Activated CD8-positive, alpha-beta memory T cell treated with anti-CD3 and anti-CD28 coated beads, Interleukin-2, amount 10 ng/mL, durations not matched to agents 7 days and 5 days (primary cell): ENCODE measurements at places on chromosomes 3 and 15.

DNA sequence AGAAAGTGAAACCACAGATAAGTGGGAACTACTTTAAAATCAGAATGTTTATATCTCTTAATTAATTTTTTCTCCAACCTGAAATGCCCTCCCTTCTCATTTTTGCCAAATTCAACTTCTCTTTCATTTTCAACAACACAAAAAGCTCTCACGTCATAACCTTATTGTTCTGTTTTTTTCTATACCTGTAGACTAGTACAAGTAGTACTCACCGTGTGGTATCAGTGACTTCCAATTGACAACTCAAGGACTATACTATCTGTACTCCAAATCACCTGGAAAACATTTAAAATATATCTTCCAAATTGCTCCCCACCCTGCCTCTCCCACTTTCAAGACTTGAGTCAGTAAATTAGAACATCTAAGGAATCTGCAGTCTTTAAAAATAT, 72.8 kb upstream of the ZNF280D start:
- peak overlapping the region; percentile 25 for H3K4me3 ChIP-seq
- H3K4me1 ChIP-seq: peaks cover 8% of the 10 kb centered on the region
- DNase-seq: no peak
- peaks cover 12% of the 10 kb centered on the region for H3K27me3 ChIP-seq

- peak; percentile 63 for DNase-seq
- peak overlapping the region; percentile 87 for H3K27ac ChIP-seq
- no peaks in the 10 kb centered on the region for H3K27me3 ChIP-seq
- peak overlapping the region; percentile 83 for H3K4me3 ChIP-seq
- peaks cover 7% of the 10 kb centered on the region for H3K36me3 ChIP-seq
Measured at GRCh38 chr3:12662593-12663400, 1.1 kb downstream of the RAF1 start.

GRCh38 chr3:113546414-113546893, 14.1 kb downstream of the SIDT1 start:
- H3K36me3 ChIP-seq: peaks cover 69% of the 10 kb centered on the region
- peak overlapping the region; percentile 53 for H3K4me3 ChIP-seq

GRCh38 chr3:166634091-166634746, 745.9 kb downstream of the ZBBX start:
- H3K27ac ChIP-seq: no peak overlapping the region
- no peak overlapping the region for H3K4me3 ChIP-seq
- no peaks in the 10 kb centered on the region for H3K27me3 ChIP-seq
- H3K36me3 ChIP-seq: no peaks in the 10 kb centered on the region

DNA sequence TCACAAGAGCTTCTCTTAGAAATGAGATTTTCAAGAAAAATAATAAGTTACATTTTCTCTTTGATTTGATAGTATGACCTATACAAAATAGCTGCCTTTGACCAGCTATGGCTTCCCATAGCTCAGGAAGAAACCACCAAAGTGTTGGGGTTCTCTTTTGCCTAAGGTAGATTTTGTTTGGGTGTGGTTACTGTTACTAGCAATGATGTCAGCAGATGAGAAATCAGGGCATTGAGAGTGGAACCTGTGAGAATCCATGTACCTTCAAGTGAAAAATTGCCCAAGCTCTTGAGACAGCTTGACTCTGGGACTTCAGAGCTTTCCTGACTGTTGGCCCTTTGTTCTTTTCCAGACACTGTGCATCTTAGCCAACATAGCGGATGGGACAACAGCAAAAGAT, 45.6 kb downstream of the NME9 start:
- no peak overlapping the region for H3K27ac ChIP-seq
- H3K4me3 ChIP-seq: no peak overlapping the region

- no peak overlapping the region for H3K4me3 ChIP-seq
- H3K36me3 ChIP-seq: no peaks in the 10 kb centered on the region
- DNase-seq: no peak
- no peaks in the 10 kb centered on the region for H3K4me1 ChIP-seq
- H3K27me3 ChIP-seq: peaks cover 6% of the 10 kb centered on the region
- H3K27ac ChIP-seq: no peak overlapping the region
Measured at GRCh38 chr3:37200141-37200540, 25.8 kb upstream of the LRRFIP2 start.

DNA sequence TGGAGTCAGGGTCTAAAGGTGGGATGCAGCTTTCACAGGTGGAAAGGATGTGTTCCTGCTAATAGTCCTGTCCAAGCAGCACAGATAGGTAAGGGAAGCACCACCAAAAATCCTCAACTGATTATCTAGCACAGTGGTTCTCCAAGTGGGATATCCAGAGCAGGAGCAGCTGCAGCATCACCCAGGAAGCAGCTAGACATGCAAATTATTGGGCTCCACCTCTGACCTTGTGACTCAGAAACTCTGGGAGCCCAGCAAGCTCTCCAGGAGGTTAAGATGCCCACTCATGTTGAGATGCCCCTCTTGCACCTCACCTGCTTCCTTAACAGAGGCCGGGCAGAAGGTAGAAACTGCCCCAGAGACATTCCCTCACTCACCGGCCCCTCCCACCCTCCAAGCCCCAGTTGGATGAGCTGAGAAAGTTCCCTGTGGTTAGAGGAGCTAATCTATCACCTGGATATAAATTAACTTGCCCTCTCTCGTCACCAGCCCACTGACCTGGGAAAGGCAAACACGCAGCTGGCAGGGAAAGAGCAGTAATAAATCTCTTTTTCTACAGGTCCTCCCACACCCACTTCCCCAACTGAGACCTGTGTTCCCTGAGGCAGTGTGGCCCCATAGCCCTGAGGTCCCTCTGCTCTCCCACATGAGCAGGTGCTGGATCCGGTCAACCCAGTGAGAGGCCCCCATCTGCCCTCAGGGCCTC, 39.3 kb downstream of the ADCY5 start:
- no peak for DNase-seq
- no peaks in the 10 kb centered on the region for H3K4me1 ChIP-seq
- H3K4me3 ChIP-seq: no peak overlapping the region
- H3K36me3 ChIP-seq: no peaks in the 10 kb centered on the region

DNA sequence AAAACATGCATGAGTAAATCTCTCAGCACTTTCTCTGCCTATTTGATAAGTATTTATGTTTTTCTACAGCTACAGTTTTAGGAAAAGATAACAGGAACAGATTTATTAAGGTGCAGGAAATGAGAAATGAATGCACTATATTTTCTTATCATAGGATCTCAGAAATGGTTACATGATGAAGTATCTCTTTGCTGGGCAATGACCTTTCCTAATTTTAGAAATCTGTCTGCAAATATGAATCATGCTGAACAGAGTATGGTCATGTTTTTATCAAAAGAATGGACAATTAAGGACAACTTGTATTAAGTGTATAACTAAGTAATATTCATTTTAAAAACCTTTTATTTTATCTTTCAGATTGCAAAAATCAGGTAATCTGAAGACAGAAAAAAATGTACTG, 53.8 kb upstream of the SPPL2A start:
- H3K4me1 ChIP-seq: no peaks in the 10 kb centered on the region
- no peak overlapping the region for H3K4me3 ChIP-seq
- no peak for DNase-seq
- H3K36me3 ChIP-seq: no peaks in the 10 kb centered on the region

GRCh38 chr15:95175914-95176658, 944.7 kb downstream of the MCTP2 start:
- DNase-seq: no peak
- H3K4me3 ChIP-seq: no peak overlapping the region
- H3K4me1 ChIP-seq: no peaks in the 10 kb centered on the region
- H3K27ac ChIP-seq: no peak overlapping the region
